Midbrain (tissue), 1 donor: ENCODE measurements at places on chromosomes 5 and 9.

GRCh38 chr5:137751869-137752491, 2.2 kb downstream of the HNRNPA0 start:
- DNase-seq = peak; percentile 67

- DNase-seq = no peak
Observed at GRCh38 chr5:132947671-132948070, 15.8 kb downstream of the AFF4 start.

DNA sequence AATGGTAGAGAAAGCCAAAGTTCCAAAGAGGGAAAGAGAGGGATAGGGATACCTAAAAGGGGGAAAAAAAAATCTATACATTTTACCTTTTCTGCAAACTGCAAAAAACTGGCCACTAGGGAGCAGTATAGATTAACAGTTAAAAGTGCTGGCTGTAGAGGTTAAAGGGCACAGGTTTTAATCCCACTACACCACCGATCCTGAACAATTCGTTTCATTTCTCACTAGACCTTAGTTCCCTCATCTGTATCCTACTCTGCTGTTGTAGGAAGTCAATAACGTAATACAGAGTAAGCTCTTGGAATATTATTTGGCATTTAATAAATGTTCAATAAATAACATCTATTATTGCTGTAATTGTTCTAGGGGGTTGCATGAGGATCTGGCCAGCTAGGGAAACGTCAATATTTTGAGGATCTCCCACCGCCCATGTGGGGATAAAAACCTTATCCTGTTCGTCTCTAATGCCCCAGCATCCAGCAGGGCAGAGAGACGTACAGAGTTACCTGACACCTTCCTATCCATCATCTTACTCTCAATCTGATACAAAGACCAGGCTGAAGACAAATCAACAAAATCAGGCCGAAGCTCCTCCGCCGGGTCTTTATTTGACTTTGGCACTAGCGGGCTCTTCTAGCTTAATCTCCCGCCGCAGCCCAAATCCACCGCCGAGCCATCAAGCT, 757 bp downstream of the CDC26 start:
- DNase-seq = peak; percentile 70

- no peak for DNase-seq
Observed at GRCh38 chr9:80134487-80134886, 562.7 kb downstream of the TLE4 start.

- no peak for DNase-seq
Observed at GRCh38 chr5:39156082-39156481, 63.3 kb downstream of the FYB1 start.

DNA sequence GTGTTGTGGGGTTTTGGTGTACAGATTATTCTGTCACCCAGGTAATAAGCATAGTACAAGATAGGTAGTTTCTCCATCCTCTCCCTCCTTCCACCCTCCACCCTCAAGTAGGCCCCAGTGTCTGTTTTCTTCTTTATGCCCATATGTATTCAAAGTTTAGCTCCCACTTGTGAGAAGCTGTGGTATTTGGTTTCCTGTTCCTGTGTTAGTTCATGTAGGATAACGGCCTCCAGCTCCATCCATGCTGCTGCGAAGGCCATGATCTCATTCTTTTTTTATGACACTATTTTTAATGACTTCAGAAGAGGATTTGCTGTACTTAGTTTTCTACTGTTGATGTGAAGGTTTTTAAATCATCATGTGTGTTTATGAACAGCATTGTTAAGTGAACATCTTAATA, 11.9 kb downstream of the CCDC180 start:
- DNase-seq = no peak

- DNase-seq = no peak
Observed at GRCh38 chr9:75230469-75230868, 142.2 kb downstream of the OSTF1 start.

GRCh38 chr5:84248013-84248412, 136.7 kb downstream of the EDIL3 start:
- DNase-seq = no peak

GRCh38 chr5:143837306-143837848, 25.4 kb downstream of the HMHB1 start:
- no peak for DNase-seq

DNA sequence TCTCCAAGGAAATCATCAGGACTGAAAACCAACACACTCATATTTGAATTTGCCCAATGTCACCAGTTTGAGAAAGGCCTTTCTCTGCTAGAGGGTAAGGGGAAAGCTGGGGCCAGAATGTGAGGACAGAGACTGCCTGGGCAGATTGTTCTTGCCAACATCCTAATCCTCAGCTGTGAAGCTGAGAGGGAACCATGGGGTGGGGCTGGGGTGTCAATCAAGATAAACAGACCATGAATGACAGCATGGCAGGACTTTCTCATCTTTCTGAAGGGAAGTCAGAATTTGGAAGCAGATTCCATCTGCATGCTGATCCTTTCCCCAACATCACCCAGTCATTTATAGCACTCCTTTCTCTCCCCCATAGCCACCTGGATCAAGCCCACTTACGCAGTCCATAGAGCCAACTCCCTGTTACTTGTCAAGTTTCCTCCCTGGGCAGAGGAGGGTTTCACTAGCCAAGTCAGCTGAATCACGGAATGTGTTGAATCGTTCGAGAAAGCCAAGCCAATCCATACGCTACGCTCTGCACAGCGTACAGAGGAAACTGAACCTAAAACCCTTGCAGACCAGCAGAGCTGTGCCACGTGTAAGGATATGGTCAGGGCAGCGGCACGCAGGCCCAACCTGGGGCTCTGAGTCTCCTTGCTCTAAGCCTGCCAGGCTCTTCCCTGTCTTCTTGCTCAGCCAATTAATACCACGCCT, 14.9 kb downstream of the GLDC start:
- no peak for DNase-seq

DNA sequence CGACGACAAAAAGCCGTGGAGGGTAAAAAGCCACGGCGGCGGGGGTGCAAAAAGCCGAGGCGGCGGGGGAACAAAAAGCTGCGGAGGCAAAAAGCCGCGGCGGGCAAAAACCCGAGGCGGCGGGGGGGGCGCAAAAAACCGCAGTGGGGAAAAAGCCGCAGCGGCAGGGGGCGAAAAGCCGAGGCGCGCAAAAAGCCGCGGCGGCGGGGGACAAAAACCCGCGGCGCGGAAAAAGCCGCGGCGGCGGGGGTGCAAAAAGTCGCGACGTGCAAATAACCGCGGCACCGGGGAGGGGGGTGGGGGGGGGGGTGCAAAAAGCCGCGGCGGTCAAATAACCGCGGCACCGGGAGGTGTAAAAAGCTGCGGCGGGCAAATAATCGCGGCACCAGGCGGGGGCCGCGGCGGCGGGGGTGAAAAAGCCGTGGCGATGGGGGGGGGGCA, 511.5 kb downstream of the FOXD4L5 start:
- DNase-seq = no peak

DNA sequence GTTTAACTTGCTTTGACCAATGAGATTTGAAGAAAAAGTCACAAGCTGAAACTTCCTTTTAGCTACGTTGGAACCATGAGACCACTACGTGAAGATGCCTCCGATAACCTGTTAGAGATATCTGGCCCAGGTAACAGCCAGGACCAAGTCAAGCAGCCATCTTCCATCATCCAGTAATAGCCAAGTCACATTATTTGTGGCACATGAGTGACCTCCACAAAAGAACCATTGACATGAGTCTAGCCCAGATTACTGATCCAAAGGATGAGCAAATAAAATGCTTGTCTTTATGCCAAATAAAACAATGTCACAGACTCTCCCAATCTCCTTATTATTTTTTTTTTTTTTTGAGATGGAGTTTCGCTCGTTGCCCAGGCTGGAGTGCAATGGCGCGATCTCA, 1.6 kb downstream of the DEPDC1B start:
- no peak for DNase-seq

- no peak for DNase-seq
Observed at GRCh38 chr5:150159741-150160179, 4.1 kb upstream of the PDGFRB start.

DNA sequence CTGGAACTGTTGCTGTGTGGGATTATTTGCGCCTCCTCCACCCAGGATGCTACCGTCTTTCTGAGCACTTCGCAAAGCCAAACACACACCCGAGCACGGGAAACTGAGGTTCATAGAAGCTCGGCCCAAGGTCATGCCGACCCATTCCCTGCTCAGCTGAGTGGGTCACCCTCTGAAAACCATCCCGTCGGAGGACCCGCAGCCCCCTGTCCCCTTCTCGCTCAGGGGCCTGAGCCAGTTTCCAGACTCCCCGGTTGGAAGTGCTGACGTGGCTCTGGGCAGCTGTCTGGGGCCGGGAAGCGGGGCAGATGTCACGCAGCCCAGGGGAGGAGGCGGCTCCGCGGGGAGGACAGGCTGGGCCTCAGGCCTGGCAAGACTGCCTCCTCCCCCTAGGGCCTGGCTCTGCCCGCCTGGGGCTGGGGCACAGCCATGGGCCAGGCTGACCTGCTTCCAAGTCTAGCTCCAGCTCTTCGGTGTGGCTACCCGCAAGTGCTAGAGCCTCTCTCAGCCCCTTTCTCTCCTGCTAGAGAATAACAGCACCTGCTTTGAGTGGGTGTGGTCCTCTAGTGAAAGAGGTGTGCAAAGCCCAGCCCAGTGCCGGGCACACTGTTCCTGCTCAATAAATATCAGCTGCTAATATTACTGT, 9.9 kb upstream of the CXXC5 start:
- DNase-seq = peak; percentile 87

DNA sequence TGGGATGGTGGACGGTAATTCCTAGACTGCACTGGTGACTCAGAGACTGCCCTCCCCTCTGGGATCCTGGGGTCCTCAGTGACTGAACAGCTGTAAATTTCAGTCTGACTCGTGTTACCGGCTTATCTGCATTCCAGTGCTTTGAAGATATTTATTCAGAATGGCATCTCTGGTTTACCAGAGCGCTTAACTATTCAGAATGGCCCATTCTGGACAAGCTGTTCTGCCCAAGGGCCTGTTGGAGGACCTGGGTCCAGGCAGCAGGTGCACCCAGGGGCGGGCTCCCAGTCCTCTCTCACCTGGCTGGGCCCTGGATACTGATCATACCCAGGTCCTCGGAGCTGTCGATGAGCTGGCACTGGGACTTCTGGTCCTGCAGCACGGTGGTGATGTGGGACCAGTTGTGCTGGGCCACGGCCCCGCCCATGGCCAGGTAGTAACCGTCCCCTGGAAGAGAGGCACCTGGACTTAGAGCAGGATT, 48.0 kb downstream of the SARDH start:
- DNase-seq = no peak

DNA sequence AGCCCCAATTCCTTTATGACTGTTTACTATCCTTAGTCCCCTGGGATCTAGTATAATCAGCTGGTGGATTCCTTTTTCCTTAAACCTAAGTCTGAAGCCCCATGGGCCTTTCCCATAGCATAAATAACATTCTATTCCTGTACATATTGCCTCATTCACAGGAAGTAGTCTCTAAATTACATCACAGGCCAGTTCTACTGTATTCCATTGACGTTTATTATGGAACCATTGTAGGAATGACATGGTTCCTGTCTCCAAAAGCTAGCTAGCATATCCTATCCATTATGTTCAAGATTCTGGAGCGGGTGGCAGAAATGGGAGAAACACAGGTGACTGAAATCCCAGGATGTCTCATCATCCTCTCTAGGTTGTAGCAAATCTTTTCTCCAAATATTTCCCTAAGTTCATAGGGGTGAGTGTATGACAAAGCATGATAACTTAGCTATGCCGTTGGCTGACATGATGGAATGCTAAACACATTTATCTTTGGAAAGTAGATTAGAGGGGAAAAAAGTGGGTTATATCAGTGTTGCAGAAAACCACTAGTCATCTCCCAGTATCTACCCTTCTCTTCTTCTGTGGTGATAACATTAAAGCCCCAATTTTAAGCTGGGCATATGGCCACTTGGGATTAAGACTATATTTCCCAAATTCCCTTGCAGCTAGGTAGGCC, 140.1 kb downstream of the FGF1 start:
- DNase-seq = no peak

GRCh38 chr5:75364571-75365280, 27.7 kb downstream of the HMGCR start:
- no peak for DNase-seq

GRCh38 chr9:120755810-120756434, 37.3 kb downstream of the FBXW2 start:
- DNase-seq = peak; percentile 73

DNA sequence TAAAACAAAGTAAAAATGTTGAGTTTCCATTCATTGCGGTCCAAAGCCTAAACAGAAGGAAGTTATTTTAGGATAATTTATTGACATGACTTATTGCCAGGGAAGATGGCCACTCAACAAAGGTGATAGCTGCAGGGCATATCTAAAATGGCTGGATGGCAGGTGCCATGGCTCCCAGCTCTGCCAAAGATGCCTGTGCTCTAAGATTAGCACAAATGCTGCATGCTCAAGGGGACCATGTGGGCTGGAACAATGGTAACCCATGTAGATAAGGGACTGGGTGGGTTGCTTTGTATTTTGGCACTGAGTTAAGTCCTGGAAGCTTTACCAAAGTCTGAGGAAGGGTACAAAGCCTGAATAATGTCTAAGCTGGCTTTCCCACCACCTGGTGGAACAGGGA, 95.5 kb upstream of the IFNK start:
- no peak for DNase-seq

DNA sequence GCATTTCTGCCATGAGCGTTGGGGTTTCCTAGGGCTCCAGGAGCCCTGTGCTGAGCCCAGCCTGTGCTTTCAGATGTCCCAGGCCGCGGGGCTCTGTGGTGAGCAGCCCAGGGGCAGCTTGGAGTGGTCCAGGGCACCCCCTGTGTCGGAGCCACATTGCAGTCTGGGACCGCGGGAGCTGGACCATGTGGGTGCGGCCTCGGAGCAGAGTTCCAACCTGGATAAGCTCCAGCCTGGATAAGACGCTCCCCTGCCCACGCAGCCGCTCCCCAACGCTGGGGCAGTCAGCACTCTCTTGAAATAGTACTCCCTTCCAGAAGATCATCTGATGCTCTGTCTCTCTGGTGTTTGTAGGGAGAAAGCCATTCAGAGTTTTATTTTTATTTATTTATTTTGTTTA, 111.1 kb downstream of the WNK2 start:
- DNase-seq = no peak

- DNase-seq = no peak
Observed at GRCh38 chr5:61701877-61702602, 370.0 kb downstream of the ZSWIM6 start.

GRCh38 chr5:84634256-84634655, 249.6 kb upstream of the EDIL3 start:
- no peak for DNase-seq
